ENCODE measurements at places on chromosomes 11 and 22.

DNA sequence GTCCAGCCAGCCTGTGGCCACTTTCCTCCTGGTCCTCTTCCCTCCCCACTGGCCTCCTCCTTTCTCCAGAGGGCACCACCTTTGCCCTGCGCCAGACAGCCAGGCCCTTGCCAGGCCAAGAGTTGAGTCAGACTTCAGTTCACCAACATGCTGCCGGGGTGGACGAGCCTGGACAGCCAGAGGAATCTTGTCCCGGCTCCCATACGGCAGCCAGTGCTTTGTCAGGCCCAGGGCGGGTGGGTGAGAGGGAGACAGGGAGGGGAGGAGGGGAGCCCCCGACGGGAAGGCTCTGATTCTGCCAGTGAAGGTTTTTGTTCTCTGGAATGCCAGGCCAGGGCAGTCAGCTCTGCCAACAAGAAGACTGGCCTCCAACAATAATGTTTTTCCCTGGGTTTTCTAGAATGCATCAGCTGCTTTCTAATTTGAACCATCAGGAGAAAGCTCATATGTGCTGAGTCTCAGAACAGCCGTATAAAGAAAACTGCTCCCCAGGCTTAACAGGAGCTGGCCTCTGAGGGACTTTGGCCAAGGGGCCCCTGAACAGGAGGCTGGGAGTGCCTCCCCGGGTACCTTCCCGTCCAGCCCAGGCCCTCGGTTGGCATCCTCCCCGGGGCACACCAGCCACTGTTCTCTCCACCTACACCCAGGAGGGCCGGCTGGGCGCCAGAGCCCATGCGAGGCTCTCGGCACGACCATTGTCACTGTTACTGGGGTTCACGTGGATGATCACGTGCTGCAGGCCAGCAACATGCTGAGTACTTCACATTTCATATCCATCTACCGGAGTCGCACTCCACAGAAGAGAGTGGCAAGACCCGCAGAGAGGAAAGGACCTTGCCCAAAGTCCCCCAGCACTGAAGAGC is 28.6 kb downstream of the LIF start:
- no peak for DNase-seq

DNA sequence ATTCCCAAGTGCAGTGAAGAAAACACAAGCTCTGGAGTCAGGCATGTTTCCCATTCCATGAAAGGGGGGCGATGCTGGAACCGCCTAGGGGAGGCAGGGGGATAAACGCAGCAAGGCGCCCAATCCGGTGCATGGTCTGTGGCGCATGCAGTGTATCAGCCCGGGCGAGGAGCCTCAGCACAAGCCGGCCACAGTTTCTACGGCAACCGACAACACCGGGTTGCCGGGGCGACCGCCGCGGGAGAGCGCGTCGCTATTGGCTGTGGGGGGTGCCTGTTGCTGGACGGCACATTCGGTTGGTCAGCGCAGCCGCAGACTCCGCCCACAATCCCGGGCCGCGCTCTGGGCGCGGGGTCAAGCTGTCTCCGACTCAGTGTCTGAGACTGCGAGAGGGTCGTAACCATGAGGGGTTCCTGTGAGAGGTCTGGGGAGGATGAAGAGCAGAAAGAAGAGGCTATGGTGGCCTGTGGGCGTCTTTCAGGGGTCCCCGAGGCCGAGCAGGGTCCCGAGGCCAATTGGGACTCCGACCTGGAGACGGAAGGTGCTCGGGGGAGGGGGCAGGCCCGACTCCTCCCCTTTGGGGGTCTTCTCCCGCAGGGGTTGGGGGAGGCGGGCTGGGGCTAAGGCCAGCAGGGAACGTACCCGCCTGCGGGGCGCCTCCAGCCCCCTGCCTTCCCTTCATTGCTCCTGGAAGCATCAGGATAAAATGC is at the start of gene LRRC74B:
Gene LRRC74B (plus strand): TSS at position 362 of the 710 bp plus-strand sequence. CDS start 41 bp downstream, at position 403.
- DNase-seq: peak; percentile 56

- no peak for DNase-seq
Measured at GRCh38 chr22:38602166-38602565, 32.2 kb upstream of the DMC1 start.

DNA sequence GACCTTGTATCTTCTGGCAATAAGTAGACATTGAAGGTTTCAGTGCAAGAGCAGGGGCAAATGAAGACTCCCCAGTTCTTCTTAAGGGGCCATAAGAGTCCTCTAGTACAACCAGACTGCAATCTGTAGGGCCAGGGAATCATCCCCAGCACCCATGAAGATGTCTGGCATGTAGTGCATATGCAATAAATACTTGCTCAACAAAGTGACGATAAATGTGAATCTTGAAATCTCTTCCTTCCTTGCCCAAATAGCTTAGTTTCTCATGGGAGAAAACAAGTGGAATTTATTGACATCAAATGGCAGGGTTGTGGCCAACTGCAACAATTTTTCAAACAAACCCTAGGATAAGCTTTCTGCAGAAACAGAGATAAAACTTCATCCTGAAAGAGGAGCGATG is 107.6 kb downstream of the ABTB2 start:
- no peak for DNase-seq

DNA sequence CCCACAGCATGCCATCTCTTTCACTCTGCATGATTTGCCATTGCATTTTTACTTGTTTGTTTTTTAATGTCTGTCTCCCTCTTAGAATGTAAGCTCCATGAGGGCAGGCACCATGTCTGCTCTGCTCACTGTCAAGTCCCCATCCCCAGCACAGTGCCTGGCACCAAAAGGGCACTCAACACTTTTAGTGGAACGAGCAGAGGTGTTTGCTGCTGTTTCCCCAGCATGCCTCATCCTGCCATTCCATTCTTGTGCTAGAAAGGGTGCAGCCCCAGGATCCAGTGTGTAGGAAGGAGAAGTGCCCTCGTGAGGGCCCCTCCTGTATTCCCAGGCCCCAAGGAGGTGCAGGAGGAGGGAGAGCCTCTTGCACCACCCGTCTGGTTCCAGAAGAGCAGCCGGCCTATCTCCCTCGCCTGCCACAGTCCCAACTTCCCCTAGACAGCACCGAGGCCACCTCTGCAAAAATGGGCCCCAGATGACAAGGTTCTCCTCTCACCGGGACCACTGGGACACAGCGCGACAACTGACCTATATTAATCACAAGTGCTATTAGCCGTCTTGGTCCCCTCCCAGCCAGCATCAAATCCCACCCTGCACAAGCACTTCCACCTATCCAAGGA is 33.3 kb upstream of the CACNG2 start:
- DNase-seq: no peak

DNA sequence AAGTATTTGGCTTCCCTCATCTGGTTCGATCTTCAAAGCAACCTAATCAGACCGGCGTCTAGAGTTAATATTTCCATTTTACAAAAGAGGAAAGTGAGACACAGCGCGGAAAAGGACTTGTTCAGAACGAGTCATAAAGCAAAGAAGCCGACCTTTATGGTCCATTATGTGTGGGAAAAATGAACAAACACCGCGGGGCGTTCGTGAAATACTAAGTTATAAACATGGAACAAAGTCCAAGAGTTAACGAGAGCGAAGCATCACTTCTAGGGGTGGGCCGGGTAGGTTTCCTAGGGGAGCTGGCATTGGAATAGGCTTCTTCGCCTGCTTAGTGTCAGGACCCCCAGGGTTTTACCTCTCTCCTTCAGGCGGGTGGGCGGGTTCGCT is 575 bp downstream of the DUSP18 start:
- DNase-seq: no peak

DNA sequence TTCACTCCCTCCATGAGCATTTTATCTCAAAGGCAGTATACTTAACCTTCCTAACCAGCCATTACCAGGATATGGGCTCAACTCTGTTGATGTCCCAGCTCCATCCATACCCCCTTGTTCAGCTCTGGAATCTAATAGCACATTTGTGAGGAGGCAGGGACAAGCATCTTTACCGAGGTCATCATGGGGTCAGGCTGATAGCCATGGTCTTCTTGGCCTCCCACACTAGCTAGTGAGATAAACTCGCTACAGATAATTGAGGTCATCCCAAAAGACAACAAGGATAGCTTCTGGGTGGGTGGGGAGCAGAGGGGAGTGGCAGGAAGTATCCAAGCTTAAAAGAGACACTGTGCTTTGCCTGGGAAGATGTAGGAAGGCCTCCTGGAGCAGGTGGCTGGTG is 141.6 kb upstream of the RASSF10 start:
- no peak for DNase-seq

DNA sequence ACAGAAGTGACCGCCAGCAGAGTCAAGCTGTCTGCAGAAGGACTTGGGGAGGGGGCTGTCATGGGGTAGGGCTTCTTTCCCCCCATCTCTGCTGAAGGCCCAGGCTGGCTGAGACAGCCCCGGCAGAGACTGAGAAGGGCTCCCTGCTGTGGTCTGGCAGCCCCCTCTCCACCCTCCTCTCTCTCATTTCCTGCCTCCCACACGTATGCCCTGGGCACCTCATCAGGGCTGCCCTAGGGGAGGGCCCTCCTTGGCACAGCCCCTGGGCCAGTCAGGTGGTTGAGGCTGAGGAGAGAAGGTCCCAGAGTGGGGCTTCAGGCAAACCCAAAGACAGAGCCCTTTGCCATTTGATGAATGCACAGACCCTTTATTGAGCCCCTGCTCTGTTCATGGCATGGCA is 3.6 kb downstream of the RASD2 start:
- DNase-seq: no peak

DNA sequence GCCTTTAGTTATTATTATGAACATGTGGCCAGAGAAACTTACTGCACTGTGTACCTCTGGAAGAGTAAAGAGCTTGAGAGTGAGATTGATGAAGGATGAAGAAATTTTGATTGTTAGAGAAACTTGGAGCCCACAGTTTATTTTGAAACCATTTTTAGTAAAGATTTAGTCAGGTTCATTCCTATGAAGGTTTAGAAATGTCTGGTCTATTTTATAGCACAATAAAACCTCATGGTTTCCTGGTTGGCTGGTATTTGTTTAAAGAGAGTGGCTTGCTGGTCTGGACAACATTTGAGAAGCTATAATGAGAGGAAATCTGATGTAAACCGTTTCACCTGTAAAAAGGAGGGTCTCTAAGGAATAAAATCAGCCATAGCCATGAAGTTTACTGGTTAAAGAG is 8.8 kb upstream of the PDE3B start:
- DNase-seq: no peak

DNA sequence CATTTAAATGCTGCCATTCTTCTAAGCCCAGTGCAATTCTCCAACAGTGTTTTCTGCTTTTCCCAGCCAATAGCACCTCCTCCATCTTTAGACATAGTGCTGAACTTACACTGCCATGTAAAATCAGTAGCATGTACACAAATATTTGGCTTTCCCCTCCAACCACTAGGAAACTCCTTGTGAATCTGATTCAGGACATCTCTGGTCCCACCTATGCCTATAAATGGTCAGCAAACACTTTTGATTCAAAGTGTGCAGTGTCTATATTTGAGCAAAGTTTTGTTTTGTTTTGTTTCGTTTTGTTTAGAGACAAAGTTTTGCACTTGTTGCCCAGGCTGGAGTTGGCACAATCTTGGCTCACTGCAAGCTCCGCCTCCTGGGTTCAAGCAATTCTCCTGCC is 24.8 kb downstream of the YPEL4 start:
- DNase-seq: no peak

GRCh38 chr11:95715777-95716241 is 73.8 kb downstream of the FAM76B start:
- DNase-seq: no peak

DNA sequence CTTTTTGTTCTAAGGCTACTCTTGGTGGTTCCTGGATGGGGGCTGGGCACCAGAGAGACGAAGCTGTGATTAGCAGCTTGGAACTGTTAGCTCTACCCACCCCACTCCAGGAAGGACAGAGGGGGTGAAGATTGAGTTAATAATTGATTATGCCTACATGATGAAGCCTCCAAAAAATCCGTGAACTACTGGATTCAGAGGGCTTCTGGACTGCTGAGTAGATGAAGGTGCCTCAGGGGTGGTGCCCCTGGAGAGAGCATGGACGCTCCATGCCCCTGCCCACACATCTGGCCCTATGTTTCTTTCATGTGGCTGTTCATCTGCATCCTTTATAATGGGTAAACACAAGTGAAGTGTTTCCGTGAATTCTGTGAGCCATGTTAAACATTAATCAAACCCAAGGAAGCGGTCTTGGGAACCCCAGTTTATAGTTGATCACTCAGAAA is 47.3 kb upstream of the CYP2D6 start:
- DNase-seq: no peak

DNA sequence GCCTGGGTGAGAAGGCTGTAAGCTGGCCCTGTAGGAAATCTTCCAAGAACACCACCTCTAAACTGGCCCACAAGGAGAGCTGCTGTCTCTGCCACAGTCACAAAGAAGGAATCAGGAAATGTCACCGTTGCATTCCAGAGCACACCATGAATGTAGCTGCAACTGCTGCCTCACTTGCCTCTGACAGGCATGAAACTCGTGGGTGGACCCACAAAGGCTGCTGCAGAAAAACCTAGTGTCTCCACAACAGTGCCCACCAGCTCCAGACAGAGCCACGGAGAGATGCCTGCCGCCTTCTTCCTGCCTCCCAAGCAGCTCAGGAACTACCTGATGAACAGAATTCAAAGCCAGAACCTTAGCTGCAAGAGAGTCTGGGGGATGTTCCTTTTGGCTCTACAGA is 10.5 kb downstream of the DNAJB13 start:
- DNase-seq: no peak

GRCh38 chr11:69647761-69648497 is 7.0 kb downstream of the CCND1 start:
- no peak for DNase-seq

DNA sequence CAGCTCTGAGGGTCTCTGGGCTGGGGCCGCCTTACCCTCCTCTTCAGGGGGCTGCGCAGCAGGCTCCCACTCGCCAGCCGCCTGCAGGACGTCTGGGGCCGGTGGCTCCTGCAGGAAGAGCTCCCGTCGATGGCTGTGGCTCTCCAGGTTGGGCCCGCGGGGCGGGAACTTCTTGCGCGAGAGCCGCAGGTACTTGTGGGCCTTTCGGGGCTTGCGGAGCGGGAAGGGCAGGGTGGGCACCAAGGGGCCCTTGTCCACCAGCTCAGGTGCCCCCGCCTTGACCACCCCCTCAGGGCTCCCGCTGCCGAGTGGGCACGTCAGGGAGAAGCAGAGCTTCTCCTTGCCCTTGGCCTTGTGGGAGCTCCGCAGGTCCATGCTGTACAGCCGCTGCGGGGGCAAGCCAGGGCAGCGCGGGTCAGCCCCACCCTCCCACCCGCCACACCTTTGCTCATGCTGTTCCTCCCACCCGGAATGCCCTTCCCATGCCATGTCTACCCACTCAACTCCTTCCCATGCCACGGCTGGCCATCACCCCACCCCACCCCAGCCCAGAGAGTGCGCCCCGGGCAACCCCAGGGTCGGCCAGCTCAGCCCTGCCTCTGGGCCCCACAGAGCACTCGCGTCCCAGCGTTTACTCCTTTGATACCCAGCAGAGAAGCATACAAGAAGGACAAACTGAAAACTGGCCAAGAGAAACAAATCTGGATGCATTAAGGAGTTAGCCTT is 18.0 kb downstream of the CBX7 start:
- no peak for DNase-seq

All from AG09309 (cell line).